Stimulated activated CD8-positive, alpha-beta memory T cell treated with anti-CD3 and anti-CD28 coated beads, Interleukin-4, amount 100 ng/mL, for 4 hours (primary cell): ENCODE measurements at places on chromosomes 11 and 22.

DNA sequence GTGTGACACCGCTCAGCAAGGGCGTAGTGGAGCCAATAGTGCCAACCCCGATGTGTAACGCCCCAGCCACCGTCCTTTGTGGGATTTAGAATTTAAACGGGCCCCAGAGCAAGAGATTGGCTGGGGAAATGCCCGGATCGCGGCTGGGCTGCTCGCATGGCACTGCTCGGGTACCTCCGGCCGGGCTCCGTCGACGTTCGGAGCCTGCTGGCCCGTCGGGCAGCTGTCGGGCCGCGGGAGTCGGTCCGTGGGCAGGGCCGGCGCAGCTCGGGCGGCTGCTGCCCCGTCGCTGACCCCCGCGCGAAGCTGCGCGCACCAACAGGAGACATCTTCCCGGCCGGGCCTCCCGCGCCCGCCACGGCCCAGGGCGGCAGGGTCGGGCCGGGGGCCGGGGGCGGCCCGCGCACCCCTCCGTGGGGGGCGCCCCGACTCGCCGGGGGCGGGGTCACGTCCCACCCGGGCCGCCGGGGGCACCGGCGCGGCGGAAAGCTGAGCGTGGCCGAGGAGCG, 1.3 kb upstream of the KDM2A start:
- no peak for DNase-seq

DNA sequence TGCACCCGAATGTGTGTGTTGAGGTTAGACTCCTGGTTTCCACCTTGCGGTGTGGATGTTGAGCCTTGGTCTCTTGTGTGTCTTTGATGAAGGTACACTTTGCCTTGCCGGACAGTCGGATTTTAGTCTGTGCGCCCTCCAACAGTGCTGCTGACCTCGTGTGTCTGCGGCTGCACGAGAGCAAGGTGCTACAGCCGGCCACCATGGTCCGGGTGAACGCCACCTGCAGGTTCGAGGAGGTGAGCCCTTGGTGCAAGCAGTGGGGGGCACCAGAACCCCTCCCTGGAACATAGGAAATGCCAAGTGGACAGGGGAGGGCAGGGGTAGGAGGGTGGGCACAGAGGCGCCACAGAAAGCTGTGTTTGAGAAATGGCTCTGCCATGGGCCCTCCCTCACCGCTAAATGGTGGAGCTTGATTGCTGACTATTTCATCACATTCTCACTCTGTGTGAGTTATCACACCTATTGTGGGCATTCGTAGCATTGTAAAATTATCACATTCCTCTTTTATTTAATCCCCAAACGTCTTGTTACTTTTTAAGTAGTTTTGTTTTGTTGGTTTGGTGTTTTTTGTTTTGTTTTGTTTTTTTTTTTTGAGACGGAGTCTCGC, 26.4 kb upstream of the PANX2 start:
- DNase-seq = no peak

- DNase-seq = no peak
Measured at GRCh38 chr22:44892243-44892642, 117.6 kb downstream of the PHF21B start.

DNA sequence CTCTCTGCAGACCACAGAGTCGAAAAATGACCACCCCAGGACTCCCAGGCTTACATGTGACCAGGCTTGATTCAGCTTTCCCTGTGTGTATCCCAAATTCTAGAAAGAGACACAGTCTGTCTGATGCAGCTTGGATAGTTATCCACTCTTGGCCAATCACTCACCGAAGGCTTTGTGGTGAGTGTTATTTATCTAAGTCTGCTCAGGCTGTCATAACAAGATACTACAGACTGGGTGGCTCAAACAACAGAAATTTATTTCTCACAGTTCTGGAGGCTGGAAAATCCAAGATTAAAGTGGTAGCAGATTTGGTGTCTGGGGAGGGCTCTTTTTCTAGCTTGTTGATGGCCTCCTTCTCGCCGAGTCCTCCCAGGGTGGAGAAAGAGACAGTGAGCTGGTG, 63.2 kb downstream of the ZBTB16 start:
- DNase-seq = no peak

DNA sequence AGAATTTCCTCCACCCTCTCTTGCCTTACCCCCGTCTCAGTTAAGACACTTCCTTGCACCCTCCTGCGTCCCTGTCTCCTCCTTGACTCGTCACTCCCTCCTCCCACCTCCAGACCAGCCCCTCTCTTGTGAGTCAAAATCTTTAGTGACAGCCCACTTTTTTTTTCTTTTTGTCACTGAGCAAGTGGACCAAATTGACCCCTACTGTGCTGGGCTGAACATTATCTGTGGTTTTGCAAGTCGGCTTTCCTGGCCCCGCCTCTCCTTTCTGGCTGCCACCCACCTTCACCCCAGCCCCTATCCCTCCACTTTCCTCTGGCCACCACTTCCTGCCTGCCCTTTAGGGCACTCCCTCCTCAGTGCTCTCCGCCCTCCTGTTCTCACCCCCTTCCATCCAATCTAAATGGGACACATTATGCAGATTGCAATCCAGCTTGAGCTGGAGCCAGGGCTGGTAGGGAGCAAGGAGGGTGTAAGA, at the start of gene APLNR:
TSS of gene APLNR (minus strand) at position 47 of the 478 bp plus-strand sequence. CDS start 246 bp downstream, outside the sequence.
- DNase-seq = no peak

- DNase-seq = no peak
Measured at GRCh38 chr22:41539146-41540005, 4.9 kb downstream of the POLR3H start.

DNA sequence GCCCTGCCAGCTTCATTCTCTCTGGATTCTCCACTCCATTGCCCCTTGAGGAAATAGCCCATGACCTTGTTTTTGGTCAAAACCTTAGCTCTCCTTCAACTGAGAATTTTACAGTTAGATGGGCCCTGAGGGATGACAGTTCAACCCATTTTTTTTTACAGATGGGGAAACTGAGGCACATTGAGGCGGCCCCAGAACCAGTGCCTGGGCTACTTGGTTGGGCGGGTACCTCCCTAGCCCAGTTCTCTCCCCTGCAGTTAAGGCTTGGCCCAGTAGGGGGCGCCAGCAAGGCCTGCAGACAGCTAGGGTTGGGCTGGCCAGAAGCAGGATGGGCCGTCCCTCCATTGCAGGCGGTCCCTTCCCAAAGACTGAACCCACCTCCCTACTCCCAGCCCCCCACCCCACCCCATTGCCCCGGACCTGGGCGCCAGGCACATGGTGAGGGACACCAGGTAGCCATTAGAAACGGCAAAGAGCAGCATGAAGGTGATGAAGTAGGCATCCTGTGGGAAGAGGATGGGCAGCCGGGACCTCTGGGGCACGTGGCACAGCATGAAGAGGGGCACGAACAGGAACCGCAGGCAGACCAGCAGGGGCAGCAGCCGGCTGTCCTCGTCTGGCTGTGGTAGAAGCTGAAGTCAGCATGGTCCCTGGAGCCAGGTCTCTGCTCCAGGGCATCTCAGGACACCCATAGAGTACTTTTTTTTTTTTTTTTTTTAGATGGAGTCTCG, 7.6 kb downstream of the SLC29A2 start:
- peak; percentile 19 for DNase-seq

DNA sequence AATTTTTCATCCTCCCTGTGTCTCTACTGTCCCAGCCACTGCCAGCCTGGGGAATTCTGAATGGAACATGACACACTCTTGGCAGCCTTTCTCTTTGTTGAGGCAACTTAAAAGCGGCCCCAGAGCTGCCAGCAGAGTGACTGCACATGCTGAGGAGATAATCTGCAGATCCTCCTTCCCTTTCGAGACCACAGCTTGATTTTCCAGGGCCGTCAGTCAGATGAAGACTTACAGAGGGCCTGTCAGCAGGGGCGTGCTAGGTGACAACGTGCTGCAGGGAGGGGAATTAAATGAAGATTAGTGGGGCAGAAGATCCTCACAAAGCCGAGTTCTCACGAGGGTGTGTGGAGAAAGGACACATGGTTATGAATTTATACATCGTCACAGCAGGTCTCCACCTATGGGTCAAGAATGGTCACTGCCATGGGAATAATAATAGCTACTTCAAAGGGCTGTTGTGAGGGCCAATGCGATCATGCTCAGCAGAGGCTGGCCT, 193.5 kb upstream of the PITPNB start:
- DNase-seq = no peak

- no peak for DNase-seq
Measured at GRCh38 chr11:104120493-104121137, 43.3 kb downstream of the PDGFD start.

DNA sequence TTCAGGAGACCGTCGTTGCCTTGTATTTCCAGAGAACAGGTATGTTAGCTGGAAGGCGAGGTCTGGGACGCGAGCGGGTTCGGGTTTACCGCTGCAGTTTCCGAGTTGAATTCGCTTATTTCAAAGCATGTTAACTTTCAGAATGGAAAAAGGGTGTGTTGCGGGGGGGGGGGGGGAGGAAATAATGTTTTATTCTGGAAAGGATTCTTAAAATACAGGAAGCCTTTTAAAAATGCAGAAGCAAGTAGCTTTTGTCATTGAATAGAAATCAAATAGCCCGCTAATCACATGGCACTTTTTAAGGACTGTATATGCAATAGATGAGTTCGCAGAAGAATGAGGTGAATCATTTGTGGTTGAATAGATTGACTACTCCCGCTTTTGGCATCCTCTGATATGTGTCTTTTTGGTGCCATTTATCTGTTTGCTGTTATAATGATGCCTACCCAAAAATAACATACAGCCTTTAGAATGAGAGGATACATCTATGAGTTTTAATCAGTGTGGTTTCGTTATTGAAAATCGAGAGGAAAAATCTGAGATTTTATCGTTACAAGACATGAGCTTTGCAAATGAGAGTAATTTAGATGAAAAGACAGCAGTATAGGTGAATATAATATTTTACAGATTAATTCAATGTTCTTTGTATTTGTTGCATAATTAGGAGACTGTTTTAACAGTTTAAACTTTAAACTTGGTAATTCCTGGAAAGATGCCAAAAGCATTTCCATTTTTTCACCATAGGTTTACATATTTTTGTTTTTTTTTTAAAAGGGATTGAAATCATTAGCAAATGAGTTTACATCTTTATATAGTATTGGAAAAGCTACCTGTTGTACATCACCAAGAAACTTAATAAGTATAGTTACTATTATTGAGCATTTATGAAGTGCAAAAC, 1.7 kb downstream of the PDE3B start:
- no peak for DNase-seq

DNA sequence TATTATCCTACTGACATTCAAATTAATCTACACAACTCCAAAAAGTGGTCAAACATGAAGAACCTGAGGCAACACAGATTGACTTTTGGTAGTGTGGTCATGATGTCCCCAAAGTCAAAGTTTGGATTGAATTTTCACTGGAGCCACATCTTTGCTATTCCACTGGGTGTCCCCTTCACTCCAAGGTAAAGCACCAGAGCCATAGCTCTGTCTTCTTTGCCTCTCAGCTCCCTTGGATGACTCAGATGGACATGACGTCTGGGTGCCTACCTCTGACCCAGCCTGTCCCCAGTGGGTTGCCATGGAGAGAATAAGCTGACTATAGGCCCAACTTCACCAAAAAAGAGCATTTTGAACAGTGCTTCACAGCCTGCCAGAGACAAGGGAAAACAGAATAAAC, 57.4 kb upstream of the ARHGAP42 start:
- no peak for DNase-seq

GRCh38 chr11:70040452-70040851, 37.7 kb upstream of the ANO1 start:
- DNase-seq = no peak

- DNase-seq = no peak
Measured at GRCh38 chr11:43989162-43989981, 46.9 kb downstream of the C11orf96 start.

GRCh38 chr11:128896356-128896755, 5.2 kb downstream of the KCNJ5 start:
- no peak for DNase-seq

DNA sequence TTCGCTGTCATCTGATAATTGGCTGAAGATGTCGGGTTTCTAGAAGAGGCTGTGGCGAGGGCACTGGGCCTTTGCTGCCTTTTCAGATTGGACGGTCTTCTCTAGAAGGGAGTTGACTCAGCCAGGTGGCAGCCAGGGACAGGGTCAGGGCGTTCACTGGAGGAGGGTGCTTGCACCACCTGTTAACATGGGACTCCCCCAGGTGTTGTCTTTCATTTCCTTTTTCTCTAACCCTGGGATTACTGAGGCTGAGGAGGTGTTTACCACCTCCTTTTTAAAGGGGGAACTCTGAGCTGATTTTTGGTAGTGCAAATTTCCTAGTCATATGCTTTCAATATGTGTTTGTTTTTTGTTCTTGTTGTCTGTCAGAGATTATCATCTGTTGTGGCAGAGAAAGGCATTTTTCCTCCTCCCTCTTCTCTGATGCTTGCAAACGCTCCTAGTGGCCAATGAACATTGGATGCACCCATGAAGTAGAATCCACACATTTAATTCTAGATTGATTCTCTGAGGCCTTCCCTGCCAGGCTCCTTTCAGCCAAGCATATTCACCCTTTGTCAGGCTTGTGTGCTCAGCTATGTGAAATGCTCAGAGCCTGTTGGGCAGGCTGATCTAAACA, 54.1 kb downstream of the LDLRAD3 start:
- DNase-seq = no peak

- DNase-seq = no peak
Measured at GRCh38 chr11:58626934-58627483, 4.5 kb downstream of the CNTF start.

DNA sequence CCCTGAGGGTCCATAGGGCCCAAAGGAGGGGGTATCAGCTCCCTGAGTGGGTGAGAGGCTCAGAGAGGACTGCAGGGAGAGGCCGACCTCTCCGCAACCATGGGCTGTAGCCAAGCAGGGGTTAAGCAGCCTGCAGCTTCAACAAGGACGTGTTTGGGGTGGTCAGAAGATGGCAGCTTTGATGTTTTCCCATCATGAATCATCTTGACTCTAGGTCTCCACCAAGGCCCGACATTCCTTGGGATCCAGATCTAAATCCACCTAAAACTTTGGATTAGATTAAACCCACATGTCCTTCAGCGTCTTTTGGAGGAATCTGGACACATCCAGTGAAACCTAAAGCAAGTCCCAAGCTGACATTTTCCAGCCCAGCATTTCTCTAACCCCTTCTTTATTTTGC, 19.8 kb downstream of the FBLN1 start:
- DNase-seq = no peak

DNA sequence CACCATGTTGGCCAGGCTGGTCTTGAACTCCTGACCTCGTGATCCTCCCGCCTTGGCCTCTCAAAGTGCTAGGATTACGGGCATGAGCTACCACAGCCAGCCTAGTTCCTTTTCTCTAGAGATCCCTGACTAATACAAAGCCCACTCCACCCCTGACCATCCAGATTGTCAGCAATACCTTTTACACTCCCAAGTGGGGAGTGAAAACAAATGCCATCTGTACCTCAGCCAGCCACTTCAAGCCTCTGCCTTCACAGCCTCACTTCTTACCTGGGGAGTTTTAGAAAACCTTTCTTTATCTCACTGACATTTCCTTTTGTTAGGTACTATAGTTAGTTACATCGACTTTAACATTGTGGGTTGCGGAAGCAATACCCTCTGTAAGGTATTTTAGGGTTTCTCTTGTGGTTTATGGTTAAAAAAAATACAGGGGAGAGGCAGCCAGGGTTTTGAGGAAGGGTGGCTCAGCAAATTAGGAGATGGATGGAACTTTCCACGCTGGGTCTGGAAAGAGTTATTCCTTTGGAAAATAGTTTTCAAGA, 8.9 kb downstream of the TOM1 start:
- DNase-seq = no peak

- DNase-seq = no peak
Measured at GRCh38 chr11:61684870-61685616, 4.9 kb downstream of the DAGLA start.

GRCh38 chr11:3042496-3043314, 14.5 kb downstream of the CARS1 start:
- no peak for DNase-seq
